ENCODE measurements at places on chromosomes 3 and 15.

DNA sequence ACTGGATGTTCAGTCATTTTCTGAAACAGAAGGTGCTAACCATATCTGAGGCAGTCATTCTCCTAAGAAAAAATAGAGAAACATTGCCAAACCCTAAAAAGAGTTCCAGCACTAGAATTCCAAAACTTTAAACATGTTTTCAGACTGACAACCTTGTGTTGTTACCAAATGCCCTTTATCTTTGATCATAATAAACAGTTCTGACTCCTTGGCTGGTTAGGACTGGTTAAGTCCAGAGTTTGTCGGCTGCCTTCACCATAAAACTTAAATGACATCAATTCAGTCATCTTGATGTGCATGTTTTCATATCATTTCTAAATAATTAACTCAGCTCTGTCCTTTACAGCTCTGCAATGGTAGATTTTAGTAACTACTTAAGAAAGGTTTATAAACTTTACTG lies 68.0 kb downstream of the COL8A1 start:
- DNase-seq = no peak

DNA sequence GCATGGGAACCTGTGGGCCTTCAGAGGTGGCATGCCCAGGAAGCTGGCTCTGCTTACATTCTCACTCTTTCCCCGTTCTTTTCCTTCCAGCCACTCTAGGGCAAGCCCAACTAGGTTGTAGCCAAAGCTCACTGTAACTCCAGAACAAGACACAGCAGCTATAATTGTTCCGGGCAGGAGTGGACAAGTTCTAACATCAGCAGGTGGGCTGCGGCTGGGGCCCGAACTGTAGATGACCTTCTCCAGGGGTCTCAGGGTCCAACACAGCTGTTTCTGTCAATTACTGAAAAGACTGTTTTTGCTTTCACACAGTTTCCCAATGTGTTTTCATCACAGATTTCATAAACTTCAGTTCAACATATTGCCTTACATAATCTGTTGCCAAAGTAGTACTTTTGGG lies 11.5 kb downstream of the RASGRP1 start:
- no peak for DNase-seq

- DNase-seq = peak; percentile 68
Observed at GRCh38 chr15:28977377-28978010, 91.7 kb downstream of the APBA2 start.

DNA sequence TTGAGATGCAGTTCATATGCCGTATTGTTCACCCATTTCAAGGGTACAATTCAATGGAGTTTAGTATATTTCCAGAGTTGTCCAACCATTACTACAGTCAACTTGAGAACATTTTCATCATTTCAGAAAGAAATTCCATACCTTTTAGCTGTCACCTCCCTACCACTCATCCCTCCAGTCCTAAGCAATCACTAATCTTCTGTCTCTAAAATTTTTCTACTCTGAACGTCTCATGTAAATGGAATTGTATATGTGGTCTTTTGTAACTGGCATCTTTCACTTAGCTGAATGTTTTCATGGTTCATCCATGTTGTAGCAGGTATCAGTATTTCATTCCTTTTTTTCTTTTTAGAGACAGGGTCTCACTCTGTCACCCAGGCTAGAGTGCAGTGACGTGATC lies 51.1 kb downstream of the CMTM7 start:
- DNase-seq = no peak

All from DMS53 (cell line).